ENCODE measurements at places on chromosomes 1 and 21.

GRCh38 chr1:115073298-115074087, 15.8 kb downstream of the TSPAN2 start:
- no peak for DNase-seq
- H3K27ac ChIP-seq = no peak overlapping the region
- H3K4me1 ChIP-seq = peaks cover 83% of the 10 kb centered on the region
- H3K27me3 ChIP-seq = peaks cover 15% of the 10 kb centered on the region
- no peaks in the 10 kb centered on the region for H3K36me3 ChIP-seq

GRCh38 chr1:74818661-74819456, 85.9 kb downstream of the TYW3 start:
- no peaks in the 10 kb centered on the region for H3K4me1 ChIP-seq
- no peak for DNase-seq
- no peak overlapping the region for H3K4me3 ChIP-seq
- H3K27me3 ChIP-seq = peaks cover 17% of the 10 kb centered on the region

DNA sequence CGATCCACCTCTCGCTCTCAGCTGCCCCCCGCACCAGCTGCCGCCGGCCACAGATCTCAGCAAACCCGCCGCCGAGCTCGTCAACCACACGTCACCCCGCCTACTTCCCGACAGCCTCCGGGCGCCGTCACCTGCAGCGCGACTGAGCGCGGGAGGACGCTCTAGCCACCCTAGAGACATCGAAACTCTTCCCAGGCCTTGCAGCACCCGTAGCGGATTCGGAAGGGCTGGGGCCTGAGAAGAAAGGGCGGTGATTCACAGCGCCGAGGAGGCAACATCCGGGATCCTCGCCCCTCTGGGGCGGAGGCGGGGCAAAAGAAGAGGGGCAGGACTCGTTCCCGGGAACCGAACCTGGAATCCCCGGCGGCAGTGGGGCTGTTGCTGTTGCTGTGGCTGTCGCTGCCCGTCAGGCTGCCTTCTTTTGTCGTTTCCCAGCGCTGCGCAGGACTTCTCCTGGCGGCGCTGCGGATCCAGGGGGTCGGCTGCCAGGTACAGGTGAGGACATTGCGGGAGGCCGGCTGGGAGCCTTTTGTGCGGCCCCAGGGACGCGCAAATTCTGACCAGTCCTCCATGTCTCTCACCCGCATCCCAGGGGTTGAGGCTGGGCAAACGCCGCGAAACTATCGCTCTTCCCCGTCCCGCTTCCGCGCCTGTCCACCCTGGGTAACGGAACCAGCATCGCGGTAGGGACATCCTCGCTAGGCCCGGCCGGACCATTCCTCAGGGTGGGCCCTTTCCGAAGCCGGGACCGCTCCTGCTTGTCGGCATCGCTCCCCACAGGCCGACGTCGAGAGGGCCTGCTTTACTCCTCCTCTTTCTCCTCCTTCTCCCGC, at the start of the genes RO60 and UCHL5:
Gene RO60, plus strand, starts transcription at position 331 of the 833 bp plus-strand sequence. CDS start 9,443 bp downstream, outside the sequence.
Gene UCHL5, minus strand, starts transcription at position 79 of the 833 bp plus-strand sequence. CDS start 100 bp downstream, outside the sequence.
- peak; percentile 93 for DNase-seq
- no peaks in the 10 kb centered on the region for H3K27me3 ChIP-seq
- H3K4me1 ChIP-seq = peaks cover 30% of the 10 kb centered on the region
- H3K36me3 ChIP-seq = peaks cover 13% of the 10 kb centered on the region

- DNase-seq = no peak
- peaks cover 6% of the 10 kb centered on the region for H3K36me3 ChIP-seq
- no peaks in the 10 kb centered on the region for H3K27me3 ChIP-seq
- peaks cover 8% of the 10 kb centered on the region for H3K4me1 ChIP-seq
- H3K4me3 ChIP-seq = no peak overlapping the region
Measured at GRCh38 chr1:65299328-65299727, 10.0 kb upstream of the DNAJC6 start.

GRCh38 chr1:55483523-55483922, 268.4 kb upstream of the USP24 start:
- no peaks in the 10 kb centered on the region for H3K27me3 ChIP-seq
- H3K4me1 ChIP-seq = peaks cover 23% of the 10 kb centered on the region
- peaks cover 6% of the 10 kb centered on the region for H3K36me3 ChIP-seq

- no peaks in the 10 kb centered on the region for H3K27me3 ChIP-seq
- H3K27ac ChIP-seq = no peak overlapping the region
- no peak for DNase-seq
- H3K36me3 ChIP-seq = peaks cover 40% of the 10 kb centered on the region
- H3K4me1 ChIP-seq = peaks cover 15% of the 10 kb centered on the region
Measured at GRCh38 chr1:213138892-213139291, 87.9 kb downstream of the RPS6KC1 start.

DNA sequence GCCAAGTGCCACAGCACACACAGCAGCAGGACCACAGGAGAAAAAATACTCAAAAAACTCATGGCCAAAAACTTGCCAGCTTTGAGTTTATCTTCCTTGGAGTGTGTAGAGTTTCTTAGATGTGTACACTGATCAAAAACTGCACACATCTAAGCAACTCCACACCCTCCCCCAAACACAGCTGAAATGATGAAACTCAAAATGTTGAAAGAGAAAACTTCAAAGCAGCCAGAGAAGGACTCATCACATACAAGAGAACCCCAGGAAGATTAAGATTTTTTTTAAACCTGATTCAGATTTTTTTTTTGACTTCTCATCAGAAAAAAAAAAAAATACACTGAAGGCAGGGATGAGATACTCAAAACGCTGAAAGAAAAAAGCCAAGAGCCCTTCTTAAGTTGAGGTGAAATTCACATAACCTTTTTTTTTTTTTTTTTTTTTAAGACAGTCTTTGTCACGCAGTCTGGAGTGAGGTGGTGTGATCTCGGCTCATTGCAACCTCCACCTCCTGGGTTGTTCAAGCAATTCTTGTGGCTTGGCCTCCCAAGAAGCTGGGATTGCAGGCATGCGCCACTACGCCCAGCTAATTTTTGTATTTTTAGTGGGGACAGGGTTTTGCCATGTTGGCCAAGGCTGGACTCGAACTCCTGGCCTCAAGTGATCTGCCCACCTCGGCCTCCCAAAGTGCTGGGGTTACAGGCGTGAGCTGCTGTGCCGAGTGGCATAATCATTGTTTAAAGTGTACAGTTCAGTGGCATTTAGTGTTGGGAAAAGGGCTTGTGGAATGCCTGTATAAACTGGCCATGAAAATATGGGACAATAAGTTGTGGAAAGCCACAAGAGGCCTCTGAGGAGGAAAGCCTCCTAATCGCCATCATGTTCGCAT, 20.9 kb upstream of the PDXK start:
- no peak for DNase-seq
- peaks cover 17% of the 10 kb centered on the region for H3K36me3 ChIP-seq
- H3K4me3 ChIP-seq = no peak overlapping the region
- peaks cover 4% of the 10 kb centered on the region for H3K4me1 ChIP-seq
- H3K27me3 ChIP-seq = no peaks in the 10 kb centered on the region

GRCh38 chr1:210445485-210445884, 116.8 kb downstream of the HHAT start:
- peaks cover 6% of the 10 kb centered on the region for H3K27me3 ChIP-seq
- H3K4me1 ChIP-seq = no peaks in the 10 kb centered on the region
- no peak overlapping the region for H3K4me3 ChIP-seq
- H3K27ac ChIP-seq = no peak overlapping the region

DNA sequence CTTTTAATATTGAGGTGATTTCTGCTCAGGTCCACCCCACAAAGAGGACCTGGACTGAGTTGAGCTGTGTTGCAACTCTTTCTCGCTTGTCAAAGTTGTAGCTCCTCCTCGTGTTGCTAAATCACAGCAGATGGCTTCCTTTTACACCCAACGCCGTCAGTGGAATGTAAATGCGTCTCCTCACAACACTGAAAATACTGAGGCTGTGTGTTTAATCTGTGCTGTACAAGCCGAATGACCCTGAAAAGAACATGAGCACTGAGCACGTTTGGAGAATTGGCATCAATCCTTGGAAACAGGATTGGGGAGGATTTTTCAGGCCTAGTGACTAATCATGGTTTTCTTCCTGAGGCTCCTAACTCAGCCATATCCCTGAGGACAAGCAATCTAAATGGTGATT, 196.0 kb downstream of the CRB1 start:
- H3K4me3 ChIP-seq = no peak overlapping the region
- H3K4me1 ChIP-seq = peaks cover 51% of the 10 kb centered on the region
- no peaks in the 10 kb centered on the region for H3K36me3 ChIP-seq
- H3K27ac ChIP-seq = peak overlapping the region; percentile 55
- no peak for DNase-seq

- peak overlapping the region; percentile 37 for H3K27ac ChIP-seq
- no peak overlapping the region for H3K4me3 ChIP-seq
- peaks cover 49% of the 10 kb centered on the region for H3K4me1 ChIP-seq
- peaks cover 21% of the 10 kb centered on the region for H3K27me3 ChIP-seq
Measured at GRCh38 chr1:10939654-10940450, 72.6 kb upstream of the TARDBP start.

GRCh38 chr1:22341791-22342605, 109.7 kb upstream of the ZBTB40 start:
- peaks cover 24% of the 10 kb centered on the region for H3K4me1 ChIP-seq
- peaks cover 63% of the 10 kb centered on the region for H3K27me3 ChIP-seq
- no peak for DNase-seq
- H3K4me3 ChIP-seq = peak overlapping the region; percentile 45
- H3K27ac ChIP-seq = peak overlapping the region; percentile 80

GRCh38 chr1:206573319-206573718, 38.9 kb downstream of the EIF2D start:
- no peak overlapping the region for H3K27ac ChIP-seq
- H3K4me3 ChIP-seq = no peak overlapping the region

GRCh38 chr1:29655945-29656850, 419.9 kb downstream of the PTPRU start:
- H3K27ac ChIP-seq = no peak overlapping the region
- peaks cover 7% of the 10 kb centered on the region for H3K27me3 ChIP-seq
- no peaks in the 10 kb centered on the region for H3K4me1 ChIP-seq
- no peaks in the 10 kb centered on the region for H3K36me3 ChIP-seq

DNA sequence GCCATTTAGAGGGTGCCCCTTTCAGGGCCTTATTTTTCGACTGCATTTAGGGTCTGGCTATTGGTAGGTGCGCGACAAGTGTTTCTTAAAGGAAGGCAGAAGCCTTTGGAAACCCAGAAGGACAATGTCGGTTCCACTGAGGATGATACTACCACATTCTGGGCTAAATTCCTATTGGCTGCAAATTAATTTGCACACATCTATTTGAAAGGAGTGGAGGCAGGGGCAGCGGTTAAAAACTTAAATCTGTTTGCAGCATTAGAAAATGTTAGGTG, 1.1 kb downstream of the PATJ start:
- H3K36me3 ChIP-seq = peaks cover 4% of the 10 kb centered on the region
- no peaks in the 10 kb centered on the region for H3K27me3 ChIP-seq
- no peak for DNase-seq
- H3K4me1 ChIP-seq = peaks cover 49% of the 10 kb centered on the region
- H3K4me3 ChIP-seq = peak overlapping the region; percentile 66

- no peak for DNase-seq
- H3K36me3 ChIP-seq = peaks cover 5% of the 10 kb centered on the region
- peak overlapping the region; percentile 96 for H3K27ac ChIP-seq
- H3K4me1 ChIP-seq = peaks cover 46% of the 10 kb centered on the region
Measured at GRCh38 chr1:67831850-67832513, 1.3 kb downstream of the GNG12 start.

GRCh38 chr1:107963601-107964335, 1.2 kb downstream of the VAV3 start:
- H3K4me3 ChIP-seq = peak overlapping the region; percentile 78
- H3K4me1 ChIP-seq = peaks cover 17% of the 10 kb centered on the region
- H3K36me3 ChIP-seq = no peaks in the 10 kb centered on the region
- no peak for DNase-seq

DNA sequence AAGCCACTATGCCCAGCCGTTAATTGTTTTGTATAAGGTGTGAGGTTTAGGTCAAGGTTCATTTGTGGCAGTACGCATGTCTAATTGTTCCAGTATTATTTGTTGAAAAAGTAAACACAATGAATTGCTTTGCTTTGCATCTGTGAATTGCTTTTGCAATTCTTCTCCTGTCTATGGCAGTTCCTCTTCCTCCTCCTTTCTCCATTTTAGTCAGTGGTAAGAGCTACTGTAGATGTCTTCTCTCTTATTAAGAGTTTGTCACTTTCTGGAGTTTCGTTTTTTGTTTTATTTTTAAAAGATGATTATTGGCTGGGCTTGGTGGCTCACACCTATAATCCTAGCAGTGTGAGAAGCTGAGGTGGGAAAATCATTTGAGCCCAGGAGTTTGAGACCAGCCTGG, 29.2 kb downstream of the C1orf185 start:
- no peak overlapping the region for H3K27ac ChIP-seq
- peaks cover 24% of the 10 kb centered on the region for H3K27me3 ChIP-seq
- H3K4me3 ChIP-seq = no peak overlapping the region
- DNase-seq = no peak

- peaks cover 46% of the 10 kb centered on the region for H3K4me1 ChIP-seq
- no peak overlapping the region for H3K4me3 ChIP-seq
- H3K36me3 ChIP-seq = no peaks in the 10 kb centered on the region
- DNase-seq = no peak
- no peak overlapping the region for H3K27ac ChIP-seq
Measured at GRCh38 chr1:194474701-194475100, 1288.3 kb upstream of the B3GALT2 start.

DNA sequence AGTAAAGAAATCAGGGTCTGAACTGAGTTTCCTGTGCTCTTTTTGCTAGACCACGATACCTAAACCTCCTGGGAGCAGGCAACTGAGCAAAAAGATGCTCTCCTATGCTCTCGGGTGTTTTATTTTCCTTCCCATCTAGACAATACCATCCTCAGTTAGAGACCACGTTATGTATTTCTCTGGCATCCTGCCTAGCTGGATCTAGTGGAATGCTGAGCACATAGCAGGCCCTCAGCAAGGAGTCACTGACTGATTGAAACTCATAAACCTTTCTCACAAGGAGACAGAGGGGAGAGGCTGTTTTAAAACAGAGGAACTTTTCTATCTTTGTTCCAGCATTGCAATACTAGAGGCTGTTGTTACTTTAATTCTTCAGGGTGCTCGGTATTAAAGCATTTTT, 168.0 kb downstream of the CYYR1 start:
- H3K4me1 ChIP-seq = peaks cover 64% of the 10 kb centered on the region
- H3K27ac ChIP-seq = peak overlapping the region; percentile 83
- H3K27me3 ChIP-seq = no peaks in the 10 kb centered on the region
- no peaks in the 10 kb centered on the region for H3K36me3 ChIP-seq
- peak overlapping the region; percentile 5 for H3K4me3 ChIP-seq
- DNase-seq = no peak

DNA sequence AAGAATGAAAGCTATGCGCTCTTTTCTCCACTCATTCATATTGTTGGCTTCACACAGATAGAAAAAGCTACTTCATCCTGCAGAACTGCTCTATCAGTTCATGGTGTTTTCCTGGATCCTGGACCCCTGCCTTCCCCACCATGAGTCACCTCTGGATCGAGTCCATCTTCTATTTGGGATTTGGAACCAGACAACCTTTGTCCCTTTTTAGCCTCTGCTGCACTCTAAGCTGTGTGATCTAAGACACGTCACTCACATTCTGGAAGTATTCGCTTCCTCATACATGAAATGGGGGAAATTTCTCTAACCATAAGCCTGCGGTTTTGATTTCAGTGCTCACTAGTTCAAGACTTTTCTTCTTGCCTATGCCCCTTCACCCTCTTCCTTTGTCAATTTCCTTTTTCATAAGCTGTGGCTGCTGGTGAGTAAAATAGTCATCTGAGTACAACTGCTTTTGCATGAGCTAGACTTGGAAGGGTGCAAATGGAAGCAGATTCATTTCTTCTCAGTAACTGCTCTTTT, 14.1 kb upstream of the DEGS1 start:
- H3K4me3 ChIP-seq = no peak overlapping the region
- no peak for DNase-seq
- peak overlapping the region; percentile 41 for H3K27ac ChIP-seq
- H3K4me1 ChIP-seq = peaks cover 17% of the 10 kb centered on the region
- peaks cover 4% of the 10 kb centered on the region for H3K36me3 ChIP-seq
- H3K27me3 ChIP-seq = no peaks in the 10 kb centered on the region

All from mesothelial cell of epicardium (in vitro differentiated cells).